ENCODE measurements at places on chromosomes 3 and 15.
A peak's percentile ranks its signal among the peaks of the same experiment; 100 is the strongest.

DNA sequence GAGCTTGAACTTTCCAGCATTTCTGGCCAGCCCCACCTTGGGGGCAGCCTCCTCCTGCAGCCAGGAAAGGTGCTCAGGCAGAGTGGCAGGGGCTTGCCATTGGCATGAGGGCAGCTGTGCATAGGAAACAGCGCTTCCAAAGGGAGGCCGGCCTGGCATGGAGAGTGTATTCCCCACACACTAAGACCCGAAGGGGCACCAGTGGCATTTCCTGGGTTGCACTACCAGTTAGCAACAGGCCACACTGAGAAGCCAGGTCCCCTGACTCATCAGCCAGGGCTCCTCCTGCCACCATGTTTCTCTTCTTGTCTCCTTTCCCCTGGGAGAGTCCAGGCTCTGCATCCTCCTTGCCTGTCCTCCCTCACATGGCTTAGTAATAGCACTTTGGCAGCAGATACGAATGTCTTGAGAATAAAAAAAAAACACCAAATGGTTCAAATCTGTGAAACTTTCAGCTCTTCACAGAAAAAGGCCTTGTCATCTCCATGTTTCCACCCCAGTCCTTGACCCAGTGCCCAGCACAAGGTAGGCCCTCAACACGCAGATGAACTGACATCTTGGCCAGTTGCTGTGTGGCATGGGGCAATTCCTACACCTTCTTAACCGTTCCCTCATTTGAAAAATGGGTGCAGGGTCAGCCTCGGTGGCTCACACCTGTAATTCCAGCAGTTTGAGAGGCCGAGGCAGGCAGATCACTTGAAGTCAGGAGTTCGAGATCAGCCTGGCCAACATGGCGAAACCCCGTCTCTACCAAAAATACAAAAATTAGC, 180.4 kb downstream of the SMAD6 start:
- peak; percentile 88 for DNase-seq

GRCh38 chr15:52100807-52101442, 11.7 kb downstream of the BCL2L10 start:
- peak; percentile 98 for DNase-seq

GRCh38 chr15:76313731-76314130, 2.5 kb upstream of the ETFA start:
- no peak for DNase-seq

DNA sequence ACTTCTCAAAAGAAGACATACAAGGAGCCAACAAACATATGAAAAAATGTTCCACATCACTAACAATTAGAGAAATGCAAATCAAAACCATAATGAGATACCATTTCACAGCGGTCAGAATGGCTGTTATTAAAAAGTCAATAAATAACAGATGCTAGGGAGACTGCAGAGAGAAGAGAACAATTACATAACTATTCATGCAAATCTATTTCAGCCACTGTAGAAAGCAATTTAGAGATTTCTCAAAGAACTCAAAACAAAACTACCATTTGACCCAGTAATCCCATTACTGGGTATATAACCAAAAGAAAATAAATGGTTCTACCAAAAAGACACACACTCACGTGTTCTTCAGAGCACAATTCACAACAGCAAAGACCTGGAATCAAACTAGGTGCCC, 116.3 kb downstream of the VPS13C start:
- DNase-seq, result no peak

- DNase-seq, result peak; percentile 92
Observed at GRCh38 chr3:125107861-125108567, 52.2 kb upstream of the HEG1 start.

GRCh38 chr3:168427835-168428475, 332.2 kb upstream of the GOLIM4 start:
- DNase-seq, result no peak

DNA sequence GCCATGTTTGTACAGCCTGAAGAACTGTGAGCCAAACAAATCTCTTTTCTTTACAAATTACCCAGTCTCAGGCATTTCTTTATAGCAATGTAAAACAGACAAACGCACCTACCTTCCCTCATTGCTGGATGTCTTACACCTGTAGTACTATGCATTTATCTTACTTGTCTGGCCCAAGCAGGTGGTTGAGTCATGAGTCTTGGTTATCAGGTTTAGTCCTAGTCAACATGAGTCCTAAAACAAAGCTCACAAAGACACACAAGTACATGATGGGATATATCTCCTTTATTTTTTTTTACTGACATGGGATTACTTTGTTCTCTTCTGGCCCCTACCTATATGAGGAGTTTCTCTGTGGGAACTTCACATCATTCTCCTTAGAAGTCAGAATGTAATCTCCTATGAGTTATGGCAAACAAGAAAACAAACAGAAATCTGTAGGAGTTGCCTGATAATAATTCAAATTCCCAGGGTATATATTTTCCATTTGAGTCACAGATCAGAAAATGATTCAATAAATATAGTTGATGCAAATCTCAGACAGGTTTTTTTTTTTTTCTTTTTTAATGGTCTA, 33.6 kb upstream of the PLSCR2 start:
- DNase-seq, result peak; percentile 55
